ENCODE measurements at places on chromosomes 3 and 15.

DNA sequence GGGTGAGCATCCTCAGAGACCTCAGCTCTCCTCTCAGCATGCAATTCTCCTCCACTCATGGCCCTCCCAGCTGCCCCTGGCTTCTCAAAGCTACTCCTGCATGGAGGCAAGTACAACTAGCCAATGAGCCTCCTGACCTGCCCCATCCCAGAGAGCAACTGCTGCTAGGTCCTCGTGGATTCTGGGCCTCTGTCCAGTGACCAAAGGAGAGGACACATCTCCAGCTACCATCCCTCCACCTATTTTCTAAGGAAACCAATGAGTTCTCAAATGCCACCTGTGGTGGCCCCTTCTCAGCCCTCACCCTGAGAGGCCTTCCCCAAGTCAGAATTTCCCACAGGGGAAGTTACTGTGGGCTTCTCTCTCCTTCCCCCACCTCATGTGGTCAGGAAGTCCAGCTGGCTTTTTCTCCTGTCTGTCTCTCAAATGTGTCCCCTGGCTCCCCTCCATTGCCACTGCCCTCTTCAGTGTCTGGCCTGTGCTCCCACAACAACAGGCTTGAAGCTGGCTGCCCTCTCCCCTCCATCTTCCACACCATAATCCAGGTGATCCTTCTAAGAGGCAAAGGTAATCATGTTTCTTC, 43.0 kb downstream of the LIPC start:
- DNase-seq, result no peak

DNA sequence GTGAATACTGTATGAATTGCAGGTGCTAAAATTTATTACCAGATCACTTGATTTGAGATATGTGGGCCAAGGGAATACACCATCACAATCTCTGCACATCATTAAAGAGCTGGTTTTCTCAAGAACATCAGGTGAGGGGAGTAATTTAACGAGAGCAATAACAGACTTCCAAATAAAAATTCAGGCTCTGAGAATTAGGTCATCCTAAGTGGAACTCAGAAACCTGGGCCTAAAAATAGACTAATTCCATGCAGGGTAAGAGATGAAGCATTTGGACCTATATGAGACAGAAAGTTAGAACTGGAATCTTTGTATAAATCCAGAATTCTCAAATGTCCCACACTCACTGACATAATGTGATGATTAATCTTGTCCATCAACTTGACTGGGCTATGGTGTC, 331.1 kb downstream of the ZNF621 start:
- DNase-seq, result no peak

- no peak for DNase-seq
These were observed 514.9 kb upstream of the PROK2 start for GRCh38 chr3:72299823-72300222.

GRCh38 chr15:91866971-91867372, 13.5 kb downstream of the SLCO3A1 start:
- no peak for DNase-seq

DNA sequence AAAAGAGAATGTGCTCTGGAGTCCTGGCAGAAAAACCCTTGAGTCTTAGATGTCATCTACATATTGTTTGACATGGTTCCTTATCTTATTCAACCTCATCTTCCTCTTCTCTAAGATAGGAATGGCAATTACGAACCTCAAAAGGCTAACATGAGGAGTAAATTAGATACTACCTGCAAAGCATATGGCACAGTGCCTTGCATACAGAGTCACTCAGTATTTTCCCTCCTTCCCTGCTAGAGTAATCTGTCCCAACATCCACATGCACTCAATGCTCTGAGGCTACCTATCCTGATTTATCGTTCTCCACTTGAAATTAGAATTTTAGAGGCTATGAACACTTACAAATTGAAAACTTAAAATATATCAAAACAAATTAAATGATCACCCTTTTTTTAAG, 386.7 kb downstream of the RSL24D1 start:
- no peak for DNase-seq
